Natural killer cell (primary cell): ENCODE measurements at places on chromosomes 12 and 14.

DNA sequence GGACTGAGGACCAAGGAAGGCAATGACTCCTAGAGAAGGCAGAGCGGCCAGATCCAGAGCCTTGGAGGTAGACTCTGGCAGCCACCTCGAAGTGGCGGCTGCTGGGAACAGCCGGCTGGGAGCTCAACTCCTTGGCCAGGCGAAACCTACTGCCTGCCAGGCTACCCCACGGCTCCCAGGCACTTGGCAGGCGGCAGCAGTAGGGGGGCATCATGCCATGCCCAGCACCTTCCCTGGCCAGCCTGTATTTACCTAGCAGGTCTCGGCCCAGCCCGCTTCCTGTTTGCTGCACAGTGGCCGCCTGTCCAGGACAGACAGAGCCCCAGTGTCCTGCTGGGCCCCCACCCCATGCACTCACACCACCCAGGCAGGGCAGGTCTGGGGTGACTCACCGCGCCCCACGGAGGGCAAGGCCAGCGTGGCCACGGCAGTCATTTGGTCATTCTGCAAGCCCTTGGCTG lies 10.2 kb downstream of the TRPV4 start:
- DNase-seq = no peak

GRCh38 chr14:34018564-34019244 lies 67.8 kb upstream of the EGLN3 start:
- no peak for DNase-seq

GRCh38 chr12:73659802-73660201 lies 877.8 kb upstream of the ATXN7L3B start:
- DNase-seq = no peak

DNA sequence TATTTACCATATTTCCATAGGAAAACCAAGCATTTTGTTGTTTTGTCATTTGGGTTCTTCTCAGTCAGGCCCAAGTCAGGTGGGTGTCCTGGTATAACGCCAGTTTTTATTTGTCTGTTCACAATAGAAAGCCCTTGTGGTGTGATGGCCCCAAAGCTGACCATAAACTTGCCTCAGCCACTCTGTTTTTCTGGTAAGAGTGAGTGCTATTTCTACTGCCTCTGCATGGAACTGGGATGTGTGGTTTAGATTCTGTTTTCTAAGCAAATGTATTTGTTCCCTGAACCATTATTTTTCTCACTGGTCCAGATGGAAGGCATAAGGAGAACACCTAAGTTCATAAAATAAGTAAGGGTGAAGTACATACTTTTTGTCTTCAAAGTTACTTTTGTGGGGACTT lies 1.8 kb upstream of the SSPN start:
- DNase-seq = no peak

- no peak for DNase-seq
Observed at GRCh38 chr12:64813723-64814122, 10.7 kb upstream of the TBC1D30 start.

GRCh38 chr12:69527506-69528272 lies 57.5 kb downstream of the FRS2 start:
- DNase-seq = no peak

GRCh38 chr14:104280085-104280901 lies 141.9 kb downstream of the KIF26A start:
- DNase-seq = no peak

DNA sequence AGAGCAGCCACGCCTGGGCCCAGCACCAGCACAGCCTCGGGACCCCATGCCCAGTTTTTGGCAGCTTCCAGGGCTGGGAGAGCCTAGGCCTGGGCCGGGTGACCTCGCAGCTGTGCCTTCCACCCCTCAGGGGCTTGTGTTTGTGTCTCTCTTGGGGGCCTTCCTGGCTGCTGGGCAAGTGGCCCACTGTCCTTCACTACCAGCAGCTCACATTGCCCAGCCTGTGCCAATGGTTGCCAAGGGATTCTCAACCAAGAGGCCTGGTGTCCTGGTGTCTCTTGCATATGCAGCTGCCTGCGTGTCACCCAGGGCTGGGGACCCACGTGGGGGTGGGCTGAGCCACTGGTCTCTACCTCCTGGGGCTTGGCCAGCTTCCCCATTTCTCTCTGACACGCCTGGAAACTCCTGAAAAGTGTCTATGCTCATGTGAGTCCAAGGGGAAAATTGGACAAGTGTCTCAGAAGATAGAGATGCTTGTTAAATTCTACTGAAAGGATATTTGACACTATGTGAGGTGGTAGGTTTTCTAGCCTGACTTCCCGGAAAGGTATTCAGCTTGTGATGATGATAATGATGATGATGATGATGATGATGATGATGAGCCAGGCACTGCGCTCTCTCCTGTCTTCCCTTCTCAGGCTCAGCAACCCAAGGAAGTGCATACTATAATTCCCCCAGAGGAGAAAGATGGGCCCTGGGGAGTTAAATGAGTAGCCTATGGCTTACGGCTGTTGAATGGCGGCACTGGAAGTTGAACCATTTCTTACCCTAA lies 48.8 kb upstream of the ESRRB start:
- DNase-seq = no peak

DNA sequence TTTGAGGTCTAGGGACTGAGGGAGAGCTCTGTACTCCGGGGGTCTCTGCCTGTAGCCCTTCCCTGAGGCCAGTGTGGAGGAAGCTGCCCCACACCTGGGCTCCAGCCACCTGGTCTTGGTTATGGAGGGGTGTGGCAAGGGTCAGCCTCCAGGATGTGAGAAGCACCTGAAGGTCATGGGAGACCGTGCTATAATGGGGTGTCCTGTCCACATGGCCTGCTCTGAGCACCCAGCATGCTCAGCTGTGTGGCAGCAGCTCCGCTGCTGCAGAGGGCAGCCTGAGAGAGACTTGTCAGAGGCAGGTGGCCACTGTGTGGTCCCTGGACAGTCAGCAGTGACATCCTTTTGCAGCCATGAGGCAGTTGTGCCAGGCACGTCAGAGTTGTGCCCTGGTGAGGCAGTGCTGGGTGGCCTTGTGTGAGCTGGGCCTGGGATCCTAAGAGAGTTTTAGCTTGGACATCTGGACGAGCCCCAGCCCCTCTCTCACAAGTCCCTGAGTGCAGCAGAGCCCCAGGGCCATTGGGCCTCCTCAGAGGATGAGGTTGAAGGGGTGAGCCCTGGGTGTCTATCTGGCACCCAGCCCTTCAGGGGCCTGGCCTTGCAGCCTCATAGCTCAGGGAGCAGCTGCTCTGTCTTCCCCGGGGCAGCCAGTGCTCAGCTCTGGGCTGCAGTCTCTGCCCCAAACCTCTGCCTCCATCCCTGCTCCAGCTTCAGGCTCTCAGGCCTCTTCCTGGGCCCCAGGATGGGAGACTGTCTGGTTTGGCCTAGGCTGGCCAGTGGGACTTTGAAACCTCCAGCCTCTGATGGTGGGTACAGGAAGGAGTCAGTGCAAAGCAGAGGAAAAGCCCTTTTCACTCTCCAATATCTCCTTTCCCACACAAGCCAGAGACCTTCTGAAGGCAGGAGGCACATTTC lies 7.4 kb upstream of the ATG101 start:
- DNase-seq = no peak

DNA sequence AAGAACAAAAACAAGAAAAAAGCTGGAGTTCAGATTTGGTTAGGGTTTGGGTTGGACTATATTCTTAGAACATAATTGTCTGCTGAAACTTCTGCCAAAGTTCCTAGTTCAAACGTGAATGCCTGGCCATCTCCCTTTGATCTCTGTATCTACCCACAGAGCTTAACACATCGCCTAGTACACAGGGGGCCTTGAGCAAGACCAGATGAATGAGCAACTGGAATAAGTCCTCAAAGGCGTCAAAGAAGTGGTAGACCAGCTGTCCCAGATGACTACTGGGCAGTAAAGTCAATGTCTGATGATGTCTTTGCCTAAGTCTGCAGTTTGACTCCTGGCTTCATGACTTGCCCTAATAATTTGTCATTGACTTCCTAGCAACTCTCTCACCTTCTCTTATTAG lies 13.9 kb upstream of the STAB2 start:
- no peak for DNase-seq

DNA sequence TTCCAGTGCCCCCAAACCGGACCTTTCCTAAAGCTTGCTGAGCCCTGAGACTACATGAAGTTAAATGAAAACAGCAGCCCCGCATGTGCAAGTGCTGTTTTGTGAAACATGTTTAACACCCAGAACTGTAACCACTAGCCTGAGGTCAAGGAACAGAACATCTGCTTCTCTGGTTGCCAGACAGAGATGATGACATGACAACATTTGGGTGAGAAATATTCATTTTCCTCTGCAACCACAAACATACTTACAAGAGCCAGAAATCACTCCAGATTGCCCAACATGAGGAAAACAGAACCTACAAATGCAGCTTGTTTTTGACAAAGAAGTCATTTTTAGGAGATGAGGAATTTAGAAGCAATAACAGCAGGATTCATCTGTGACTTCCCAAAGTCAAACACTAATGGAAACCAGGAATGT lies 110.4 kb downstream of the BCAT1 start:
- DNase-seq = peak; percentile 16

DNA sequence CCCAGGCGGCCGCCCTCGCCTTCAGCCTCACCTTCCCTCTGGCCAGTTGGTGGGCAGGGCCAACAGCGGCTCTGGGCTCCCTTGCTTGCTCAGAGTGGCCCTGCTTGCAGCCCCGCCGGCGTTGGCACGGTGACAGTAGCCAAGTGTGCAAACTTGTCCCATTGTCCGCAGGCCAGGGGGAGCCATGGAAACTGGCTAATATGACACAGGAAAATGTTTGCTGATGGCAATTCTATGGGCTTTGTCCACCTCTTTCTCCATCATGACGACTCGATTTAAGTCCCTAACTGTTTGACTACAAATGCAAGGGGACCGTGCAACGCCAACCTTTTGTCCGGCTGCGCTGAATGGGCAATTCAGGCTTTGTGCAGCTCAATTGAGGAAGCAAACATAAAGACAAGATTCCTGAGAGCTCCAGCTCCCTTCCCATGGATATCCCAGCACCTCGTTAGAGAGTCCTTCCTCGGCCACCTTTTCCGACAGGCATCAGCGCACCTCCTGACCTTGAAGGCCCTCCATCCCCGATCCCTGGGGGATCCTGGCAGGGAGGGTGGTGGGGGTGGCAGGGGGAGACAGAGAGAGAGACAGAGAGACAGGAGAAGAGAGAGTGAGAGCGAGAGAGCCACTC lies 785 bp upstream of the FAM181A start:
- DNase-seq = no peak

DNA sequence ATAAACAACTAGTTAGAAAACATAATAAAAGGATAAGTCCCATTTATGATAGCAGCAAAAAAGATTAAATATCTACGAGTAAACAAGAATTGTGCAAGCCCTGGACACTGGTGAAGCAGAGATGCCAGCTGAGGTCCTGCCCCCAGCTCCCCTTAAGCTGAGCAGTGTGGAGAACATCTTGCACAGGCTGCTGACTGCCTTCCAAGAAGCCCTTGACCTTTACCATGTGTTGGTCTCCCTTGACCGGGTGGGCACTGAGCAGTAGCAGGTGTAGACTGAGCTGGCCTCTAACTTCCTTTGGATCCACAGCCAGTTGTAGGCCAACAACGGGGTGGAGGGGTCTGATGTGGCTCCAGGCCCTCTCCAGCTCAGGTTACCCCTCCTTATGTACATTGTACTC lies 47.7 kb upstream of the PAPLN start:
- DNase-seq = no peak

DNA sequence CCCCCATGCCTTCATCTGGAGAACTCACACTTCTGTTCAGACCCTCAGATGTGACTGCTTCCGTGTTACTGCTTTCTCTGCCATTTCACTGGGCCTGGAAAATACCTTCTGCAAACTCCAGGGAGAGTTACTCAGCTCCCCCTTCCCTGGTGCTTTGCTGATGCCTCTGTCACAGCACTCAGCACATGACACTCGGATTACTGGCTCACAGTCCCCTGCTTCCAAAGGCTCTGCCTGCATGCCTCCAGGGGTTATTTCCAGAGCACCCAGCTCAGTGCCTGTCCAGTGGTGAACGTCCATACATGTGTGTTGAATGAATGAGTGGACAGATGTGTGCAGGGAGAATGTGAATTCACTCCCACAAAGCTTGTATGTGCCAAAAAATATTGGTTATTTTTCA lies 237.2 kb upstream of the FKBP4 start:
- DNase-seq = no peak

DNA sequence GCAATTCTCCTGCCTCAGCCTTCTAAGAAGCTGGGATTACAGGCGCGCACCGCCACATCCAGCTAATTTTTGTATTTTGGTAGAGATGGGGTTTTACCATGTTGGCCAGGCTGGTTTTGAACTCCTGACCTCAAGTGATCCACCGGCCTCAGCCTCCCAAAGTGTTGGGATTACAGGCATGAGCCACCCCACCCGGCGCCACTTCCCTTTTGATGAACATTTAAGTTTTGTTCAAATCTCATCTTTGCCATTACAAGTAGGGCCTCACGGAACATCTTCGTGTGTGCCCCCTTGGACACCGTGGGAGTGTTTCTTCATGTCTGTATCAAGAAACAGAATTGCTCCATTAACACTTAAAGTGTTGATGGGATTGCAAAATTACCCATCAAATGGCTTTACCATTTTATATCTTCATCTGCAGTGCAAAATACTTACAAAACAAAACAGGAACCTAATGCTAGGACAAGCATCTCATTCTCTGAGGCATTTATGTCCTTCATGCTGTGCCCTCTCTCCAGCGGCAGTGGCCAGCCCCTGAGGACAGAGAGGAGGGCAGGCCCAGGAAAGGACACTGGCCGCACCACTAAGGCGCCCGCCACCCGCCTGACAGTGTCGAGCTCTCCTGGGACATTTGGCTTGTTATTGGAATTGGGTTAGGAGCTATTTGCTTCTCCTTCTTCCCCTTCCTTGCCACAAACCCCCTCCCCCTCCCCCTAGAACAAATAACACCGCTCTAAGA lies 61.7 kb downstream of the RFX4 start:
- DNase-seq = no peak
